ENCODE measurements at places on chromosomes 5 and 9.

DNA sequence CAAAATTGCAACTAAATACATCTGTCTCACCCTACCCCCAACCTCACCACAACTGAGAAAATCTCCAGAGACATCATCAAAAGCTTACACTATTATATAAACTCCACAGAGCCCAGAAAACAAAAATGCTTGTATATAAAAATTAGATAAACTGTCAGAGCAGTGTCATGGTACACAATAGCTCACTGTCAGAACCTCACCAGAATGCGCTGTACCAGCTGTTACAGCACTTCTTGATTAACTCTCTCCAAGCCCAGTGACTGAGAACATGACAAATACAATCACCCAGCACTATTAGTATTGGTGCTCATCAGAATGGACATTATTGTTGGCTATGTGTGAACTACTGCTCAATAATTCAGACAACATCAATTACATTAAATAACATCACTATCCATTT lies 65.7 kb downstream of the ZDHHC21 start:
- no peak for DNase-seq

GRCh38 chr9:80046481-80046880 lies 474.7 kb downstream of the TLE4 start:
- DNase-seq: no peak

GRCh38 chr5:65822710-65823109 lies 100.7 kb downstream of the NLN start:
- no peak for DNase-seq

DNA sequence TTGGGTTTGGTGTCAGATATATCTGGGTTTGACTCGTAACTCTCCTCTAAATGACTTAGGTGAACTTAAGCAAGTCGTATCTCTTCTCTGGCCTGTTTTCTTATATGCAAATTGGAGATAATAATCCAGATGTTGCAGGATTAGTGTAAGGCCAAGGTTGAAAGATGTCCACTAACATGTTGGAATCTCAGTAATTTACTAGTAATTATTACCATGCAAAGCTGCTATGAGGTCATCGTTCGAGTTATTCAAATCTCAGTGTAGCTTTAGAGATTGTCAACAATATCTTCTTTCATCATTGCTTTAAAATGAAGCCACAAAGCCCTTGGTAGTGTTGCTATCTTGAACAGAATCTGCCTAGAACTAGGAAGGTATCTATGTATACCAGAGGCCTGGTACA lies 437.7 kb upstream of the KLF4 start:
- no peak for DNase-seq

DNA sequence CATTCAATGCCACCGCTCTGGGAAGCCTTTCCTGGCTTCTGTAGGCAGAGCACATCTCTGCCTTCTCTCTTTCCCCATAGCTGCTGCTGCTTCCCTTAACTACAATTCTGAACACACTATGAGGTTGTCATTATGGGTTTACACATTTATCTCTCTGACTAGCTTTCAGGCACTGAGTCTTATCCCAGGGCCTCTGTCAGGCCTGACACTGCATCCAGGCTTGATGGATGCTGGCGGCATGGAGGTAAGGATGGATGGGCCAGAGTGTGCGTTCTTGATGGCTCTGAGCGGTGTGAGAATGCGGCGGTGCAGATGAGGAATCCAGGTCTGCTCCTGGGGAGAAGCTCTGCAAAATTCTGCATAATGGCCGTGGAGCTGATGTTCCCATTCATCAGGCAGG lies 6.3 kb downstream of the KCNIP1 start:
- no peak for DNase-seq

GRCh38 chr5:177154003-177154643 lies 20.6 kb downstream of the NSD1 start:
- DNase-seq: no peak

- no peak for DNase-seq
These were observed 152.1 kb upstream of the GAS1 start for GRCh38 chr9:87099407-87099806.

GRCh38 chr5:111002036-111002435 lies 69.5 kb upstream of the TSLP start:
- no peak for DNase-seq

DNA sequence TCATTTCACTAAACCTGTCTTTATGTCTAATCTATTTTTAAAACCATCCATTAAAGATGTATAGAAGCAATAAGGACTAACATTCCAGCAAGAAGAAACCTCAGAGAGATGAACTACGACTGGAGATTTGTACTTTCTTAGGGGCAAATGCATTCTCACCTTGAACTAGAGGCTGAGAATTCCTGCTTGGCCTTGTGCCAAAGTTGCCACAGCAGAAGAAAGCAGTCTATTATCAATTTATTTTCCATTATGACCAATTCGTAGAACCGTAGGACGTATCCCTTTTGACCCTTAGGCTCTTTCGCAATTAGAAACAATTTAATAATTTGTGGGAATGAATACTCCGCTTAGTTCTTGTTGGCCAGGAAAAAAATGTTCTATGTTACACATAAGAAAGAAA lies 1647.4 kb upstream of the CDH9 start:
- no peak for DNase-seq

DNA sequence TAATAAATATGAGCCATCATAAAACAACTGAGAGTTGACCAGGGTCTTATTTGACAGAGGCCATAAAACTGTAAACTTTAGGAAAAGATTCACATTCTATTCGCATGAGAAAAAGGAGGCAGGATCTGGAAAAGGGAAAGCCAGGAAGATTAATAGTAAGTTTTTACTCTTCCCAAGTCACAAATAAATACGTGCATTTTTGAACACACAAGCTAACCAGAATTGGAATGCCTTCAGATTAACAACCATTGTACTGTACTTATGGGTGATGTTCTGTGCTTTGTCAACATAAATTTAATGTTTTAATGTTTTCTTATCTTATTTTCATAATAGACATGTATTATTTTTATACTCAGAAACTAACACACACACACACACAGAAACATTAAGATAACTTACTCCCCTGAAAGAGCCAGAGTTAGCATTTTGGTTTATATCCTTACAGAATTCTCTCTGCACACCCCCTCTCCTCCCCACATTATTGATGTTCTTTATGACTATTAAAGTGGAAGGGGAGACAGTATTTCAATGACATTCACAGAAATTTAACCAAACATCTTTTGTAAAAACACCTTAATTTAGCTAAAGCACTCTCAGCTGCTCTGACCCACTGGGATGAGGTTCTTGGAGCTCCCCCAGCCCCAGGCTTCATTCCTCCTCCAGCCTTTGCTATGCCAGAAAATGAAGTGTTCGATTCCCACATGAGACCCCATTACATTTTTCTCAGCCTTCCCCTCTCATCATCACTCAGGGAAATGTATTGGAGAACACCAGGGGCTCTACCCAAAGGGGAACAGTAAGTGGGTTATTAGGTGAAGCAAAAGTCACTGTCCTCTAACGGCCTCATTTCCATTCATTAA lies 155.5 kb downstream of the ESM1 start:
- no peak for DNase-seq

DNA sequence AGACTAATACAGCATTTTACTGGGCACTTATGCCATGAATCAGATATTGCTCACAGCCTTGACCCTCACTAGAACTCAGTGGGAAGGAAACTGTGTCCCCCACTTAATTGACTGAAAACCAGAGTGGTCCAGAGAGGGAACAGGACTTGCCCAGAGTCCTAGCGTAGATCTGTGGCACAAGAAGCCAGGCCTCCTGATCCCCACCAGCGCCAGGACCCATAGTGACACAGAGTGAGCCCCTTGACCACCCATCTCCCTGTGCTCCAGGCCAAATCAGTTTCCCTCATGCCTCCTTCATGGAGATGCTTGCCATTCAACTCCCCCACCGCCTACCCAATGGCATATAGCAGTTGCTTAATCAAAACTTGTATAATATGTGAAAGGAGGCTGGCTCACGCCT lies 8.3 kb downstream of the KIF12 start:
- DNase-seq: no peak

DNA sequence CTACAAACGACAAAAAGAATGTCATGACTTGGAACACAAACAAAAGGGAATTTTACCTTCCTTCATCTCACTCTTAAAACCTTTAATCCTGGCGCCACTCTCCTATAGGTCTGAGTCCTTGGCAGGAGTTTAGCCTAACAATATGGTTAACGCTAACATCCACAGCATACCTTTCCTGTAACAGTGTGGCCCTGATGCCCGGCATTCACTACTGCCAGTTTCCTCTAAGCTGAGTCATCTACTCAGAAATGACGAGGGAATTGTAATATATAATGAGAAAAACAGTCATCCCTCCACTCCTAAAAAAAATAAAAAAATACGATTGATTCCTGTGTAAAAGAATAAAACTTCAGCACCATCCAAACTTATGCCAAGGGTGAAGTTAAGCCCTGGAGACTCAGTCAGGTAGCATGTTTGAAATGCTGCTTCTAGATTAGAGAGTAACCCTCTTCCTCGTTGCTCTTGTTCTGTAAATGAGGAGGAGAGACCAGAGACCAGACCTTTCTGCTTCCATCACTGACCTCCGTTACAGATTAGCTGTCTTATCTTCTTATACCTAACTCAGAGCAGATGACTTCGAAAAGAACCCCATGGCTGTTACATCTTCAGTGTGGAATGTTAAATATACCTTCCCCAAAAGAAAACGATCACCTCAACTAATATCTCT lies 37.4 kb downstream of the CCDC125 start:
- peak; percentile 84 for DNase-seq

- no peak for DNase-seq
These were observed 209.2 kb upstream of the KLF4 start for GRCh38 chr9:107698779-107699178.

GRCh38 chr9:115422932-115423440 lies 305.0 kb upstream of the TNC start:
- DNase-seq: no peak

DNA sequence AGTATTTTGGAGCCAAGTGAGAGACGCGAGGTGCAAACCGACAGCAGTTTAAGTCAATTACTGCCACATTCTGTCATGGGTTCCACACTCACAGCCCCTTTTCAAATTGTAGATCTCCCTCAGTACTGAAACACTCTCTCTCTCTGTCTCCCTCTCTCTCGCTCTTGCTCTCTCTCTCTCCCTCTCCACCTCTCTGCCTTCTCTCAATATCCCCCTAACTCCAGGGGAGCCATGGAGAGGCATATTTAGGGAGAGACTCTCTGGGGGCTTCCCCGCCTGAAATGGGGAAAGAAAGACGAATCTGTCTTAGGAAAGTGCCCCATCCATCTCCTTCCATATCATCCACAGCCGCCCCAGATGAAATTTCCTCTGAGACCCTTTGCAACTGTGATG lies 1.6 kb downstream of the BRINP1 start:
- no peak for DNase-seq

- DNase-seq: no peak
These were observed 390.5 kb downstream of the ZNF608 start for GRCh38 chr5:124355928-124356327.

DNA sequence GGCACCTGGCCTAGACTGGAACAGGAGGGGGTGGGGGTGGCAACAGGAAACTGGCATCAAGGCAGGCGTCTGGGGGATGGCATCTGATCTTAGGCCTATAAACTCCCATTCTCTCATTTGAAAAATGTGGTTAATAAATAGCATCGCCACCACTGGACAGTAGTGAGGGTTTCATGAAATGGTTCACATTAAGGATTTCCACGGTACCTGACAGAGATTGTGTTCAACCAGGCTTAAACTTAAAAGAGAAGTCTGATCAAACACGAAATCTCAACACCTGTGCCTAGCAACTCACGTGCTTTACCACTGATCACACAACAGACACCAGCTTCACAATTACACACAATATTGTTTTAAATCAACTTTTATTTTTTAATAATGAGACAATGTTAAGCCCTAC lies 3.0 kb downstream of the DENND1A start:
- DNase-seq: no peak

GRCh38 chr5:52469835-52470234 lies 317.9 kb upstream of the ITGA1 start:
- no peak for DNase-seq
